ENCODE measurements at places on chromosomes 5 and 9.

- DNase-seq = no peak
These were observed 2.1 kb downstream of the SCAI start for GRCh38 chr9:125141251-125141650.

DNA sequence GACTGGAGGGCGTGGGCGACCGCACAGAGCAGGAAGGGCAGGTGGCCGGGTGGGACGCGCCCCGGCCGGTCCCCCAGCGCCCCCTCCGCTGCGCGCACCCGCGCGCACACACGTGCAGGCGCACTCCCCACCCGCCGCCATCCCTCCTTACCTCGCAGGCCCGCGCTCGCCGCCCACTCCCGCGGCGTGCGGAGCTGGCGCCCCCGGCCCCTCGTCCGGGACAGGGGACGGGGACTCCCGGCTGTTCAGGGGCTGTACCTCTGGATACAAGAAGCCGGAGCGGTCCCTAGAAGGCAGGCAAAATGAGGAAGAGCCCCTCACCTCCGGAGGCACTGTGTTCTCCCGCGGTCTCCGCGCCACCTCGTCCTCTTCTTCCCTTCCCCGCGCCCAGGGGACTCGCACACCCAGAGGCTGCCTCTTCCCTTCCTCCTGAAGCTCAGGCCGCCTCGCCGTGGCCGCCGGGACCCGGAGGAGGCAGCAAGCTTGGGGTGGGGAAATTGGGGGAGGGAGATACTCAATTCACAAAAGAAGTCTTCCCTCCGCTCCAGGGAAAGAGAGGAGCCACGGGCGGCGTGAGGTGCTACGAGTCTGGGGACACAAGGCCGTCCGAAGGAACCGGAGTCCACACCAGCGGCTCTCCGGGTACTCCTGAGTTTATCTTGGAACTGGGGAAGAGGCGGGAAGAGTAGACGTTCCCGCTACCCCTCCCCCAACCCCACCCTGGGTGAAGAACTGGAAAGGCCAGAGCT is 1.4 kb upstream of the GABRB2 start:
- no peak for DNase-seq

DNA sequence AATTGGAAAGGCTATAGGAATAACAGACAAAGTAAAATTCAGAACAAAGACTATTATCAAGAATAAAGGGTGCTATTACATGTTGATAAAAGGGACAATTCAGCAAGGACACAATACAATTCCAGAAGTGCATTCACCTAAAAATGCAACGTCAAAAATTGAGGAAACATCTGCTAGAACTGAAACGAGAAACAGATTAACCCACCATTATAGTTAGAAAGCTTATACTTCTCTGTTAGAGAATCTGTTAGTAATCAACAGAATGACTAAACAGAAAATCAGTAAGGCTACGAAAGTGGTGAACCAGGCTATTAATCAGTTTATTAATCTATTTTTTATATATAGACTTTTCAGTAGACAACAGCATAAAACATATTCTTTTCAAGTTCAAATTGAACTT is 14.8 kb downstream of the FCN1 start:
- DNase-seq = no peak

DNA sequence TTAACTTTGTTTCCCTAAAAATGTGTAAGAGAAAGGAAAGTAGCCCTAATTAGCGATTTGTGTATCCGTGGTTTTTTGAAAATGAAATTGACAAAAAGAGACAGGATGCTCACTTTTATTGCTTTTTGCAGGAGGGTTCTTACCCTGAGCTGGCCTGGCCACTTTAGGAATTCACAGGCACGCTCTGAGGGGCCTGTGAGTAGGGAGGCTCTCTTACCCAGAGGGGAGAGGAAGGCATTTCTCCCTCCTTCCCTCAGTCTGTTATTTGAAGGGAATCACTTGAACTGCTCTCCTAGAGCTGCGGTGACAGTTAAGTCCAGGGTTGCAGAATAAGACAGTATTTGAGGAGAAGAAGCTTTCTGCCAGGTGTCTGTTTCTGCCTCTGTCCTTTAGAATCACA is 16.7 kb downstream of the PIK3R1 start:
- DNase-seq = no peak

DNA sequence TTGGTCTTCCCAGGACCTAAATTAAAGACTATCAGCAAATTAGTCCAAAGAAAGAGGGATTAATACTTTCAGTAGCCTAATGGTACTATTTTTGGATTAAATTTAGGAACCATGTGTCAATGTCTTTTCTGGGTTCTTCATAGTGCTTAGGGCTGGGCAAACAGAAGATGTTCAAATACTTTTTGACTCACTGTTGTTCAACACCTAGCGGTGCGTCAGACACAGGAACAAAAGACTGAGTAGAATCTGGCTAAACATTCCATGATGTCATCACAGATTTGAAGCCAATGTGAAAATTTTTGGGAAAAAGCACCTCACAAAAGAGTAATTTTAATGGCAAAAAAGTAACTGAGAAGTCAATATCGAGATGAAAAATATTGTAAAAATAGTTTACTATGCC is 544.4 kb downstream of the EFNA5 start:
- DNase-seq = no peak

GRCh38 chr5:112388074-112388473 is 31.0 kb downstream of the EPB41L4A start:
- no peak for DNase-seq

- no peak for DNase-seq
These were observed 62.3 kb downstream of the RIGI start for GRCh38 chr9:32463500-32464293.

DNA sequence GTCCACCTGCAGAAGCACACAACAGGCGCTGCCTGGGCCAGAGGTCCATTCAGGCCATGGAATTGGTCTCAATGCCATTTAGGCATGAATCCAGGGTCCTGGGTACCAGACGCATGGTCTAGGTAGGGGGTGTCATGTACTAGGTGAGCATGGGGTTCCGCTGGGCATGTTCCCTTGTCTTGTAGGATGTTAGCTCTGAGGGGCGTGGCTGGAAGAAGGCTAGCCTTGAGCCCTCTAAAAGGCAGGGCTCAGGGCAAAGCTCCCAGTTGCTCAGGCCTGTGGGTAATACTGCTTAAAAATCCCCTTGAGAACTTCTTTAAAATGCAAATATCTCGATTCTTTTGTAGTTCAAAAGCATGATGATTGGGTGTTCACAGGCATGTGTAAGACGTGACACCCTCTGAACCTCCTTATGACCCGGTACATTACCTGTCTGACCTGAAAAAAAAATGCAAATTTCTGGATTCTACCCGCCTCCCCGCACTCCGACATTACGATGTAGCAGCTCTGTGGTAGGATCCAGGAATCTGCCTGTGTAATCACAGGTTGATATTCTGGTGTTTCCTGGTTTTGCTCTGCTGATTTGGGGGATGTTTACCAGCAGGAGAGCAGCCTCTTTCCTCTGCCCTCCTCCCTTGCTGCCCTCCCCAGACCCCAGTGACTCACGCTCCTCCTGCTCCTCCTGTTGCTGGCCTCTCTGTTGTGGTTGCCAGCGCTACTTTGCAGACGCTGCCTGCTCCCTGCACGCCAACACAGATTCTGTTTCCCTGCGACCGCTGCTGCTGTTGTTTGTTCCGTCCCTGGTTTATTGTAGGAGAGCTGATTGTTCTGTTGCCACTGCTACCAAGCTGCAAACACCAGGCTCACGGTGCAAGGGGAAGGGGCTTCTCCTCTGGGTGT is 5.7 kb downstream of the TMC1 start:
- DNase-seq = peak; percentile 94

GRCh38 chr9:131277287-131277909 is 1.1 kb upstream of the FAM78A start:
- no peak for DNase-seq

DNA sequence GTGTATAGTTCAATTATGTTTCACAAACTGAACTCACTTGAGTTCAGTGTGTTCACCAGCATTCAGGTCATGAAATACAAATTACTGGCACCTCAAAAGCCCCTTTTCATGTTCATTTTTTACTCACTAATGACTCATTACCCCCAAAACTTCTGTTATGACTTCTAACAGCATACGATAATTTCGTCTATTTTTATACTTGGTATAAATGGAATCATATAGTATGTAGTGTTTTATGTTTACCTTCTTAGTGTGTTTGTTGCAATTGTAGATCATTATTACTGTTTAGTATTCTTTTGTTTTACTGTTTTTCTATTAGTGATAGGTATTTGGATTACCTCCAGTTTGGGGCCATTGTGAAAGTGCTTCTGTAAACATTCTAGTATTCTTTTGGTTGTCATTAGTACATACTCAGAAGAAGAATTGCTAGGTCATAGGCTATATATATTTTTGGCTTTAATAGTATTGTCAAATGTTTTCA is 33.4 kb downstream of the DDX4 start:
- no peak for DNase-seq

- no peak for DNase-seq
These were observed 168.2 kb upstream of the FBN2 start for GRCh38 chr5:128706269-128706668.

DNA sequence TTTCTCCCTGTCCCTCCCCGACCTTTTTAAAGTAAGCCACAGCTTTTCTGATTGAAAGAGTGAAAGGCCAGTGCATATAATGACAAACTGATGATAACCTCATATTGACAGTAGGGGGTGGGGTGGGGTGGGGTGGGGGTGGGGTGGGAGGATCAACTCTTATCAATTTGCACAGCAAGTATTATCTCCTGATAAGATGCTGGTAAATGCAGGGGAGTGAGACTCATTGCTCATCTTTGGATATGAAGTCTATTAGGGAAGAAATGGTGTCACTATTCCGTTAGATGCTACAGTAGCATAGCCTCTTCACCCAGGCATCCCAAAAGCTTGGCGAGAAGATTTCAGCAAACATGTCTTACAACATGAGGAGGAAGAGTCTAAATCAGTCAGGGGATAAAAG is 38.9 kb upstream of the HMGCS1 start:
- DNase-seq = no peak
